ENCODE measurements at places on chromosomes 16 and 17.

DNA sequence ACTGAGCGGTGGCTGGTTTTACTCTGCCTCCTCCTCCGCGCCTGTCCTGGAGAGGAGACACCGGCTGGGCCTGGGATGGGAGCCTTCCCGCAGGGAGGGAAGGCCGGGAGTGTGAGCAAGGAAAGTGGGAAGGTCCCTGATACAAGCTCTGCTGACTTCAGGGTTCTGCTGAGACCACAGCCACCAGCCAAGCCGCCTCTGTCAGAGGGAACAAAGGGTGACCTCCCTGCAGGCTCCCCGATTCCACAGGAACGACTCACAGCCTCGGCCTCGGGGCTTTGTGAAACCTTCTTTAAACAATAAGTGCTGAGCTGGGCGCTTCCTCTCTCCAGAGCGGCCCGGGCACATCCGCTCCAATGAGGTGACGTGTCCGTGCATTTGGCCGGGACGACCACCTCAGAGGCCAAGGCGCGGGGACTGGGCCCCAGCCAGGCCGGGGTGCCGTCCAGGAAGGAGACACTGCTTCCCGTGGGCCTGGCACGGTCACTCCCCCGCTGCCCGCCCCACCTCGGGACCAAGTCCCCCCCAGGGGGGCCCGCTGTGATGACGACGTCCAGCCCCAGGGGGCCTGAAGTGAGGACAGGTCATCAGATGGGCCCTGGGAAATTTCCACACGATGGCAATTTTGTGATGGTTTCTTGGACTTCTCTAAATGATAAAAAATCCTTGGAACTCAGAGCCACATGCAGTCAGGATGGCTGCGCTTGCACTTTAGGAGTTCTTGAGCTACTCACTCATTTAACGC lies 11.8 kb upstream of the CIBAR2 start:
- H3K4me3 ChIP-seq = no peak overlapping the region
- no peaks in the 10 kb centered on the region for H3K4me1 ChIP-seq
- no peak overlapping the region for H3K27ac ChIP-seq
- DNase-seq = no peak
- H3K36me3 ChIP-seq = no peaks in the 10 kb centered on the region

GRCh38 chr17:79819534-79820276 lies 19.5 kb downstream of the CBX4 start:
- no peak overlapping the region for H3K4me3 ChIP-seq
- H3K4me1 ChIP-seq = peaks cover 3% of the 10 kb centered on the region
- no peak overlapping the region for H3K27ac ChIP-seq
- H3K27me3 ChIP-seq = peaks cover 32% of the 10 kb centered on the region

DNA sequence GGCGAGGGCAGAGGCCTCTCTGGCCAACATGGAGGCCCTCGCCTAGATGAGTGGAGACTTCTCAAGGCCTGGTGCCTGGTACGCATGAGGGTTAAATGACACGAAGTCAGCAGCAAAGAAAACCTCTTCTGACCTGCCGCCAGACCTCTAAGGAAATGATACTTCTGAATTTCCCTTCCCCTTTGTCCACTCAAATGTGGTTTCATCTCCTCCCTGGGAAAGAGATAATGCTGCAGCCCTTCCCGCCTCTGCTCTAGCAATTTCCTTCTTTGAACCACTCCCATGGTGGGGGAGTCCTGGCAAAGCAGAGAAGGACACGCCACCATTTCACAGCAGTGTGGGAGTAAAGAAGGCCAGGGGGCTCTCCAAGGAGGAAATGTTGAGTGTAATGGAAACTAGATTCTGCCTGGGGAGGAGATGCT lies 65.7 kb upstream of the BCAR1 start:
- H3K36me3 ChIP-seq = no peaks in the 10 kb centered on the region
- H3K4me1 ChIP-seq = no peaks in the 10 kb centered on the region
- H3K27ac ChIP-seq = no peak overlapping the region
- no peak for DNase-seq
- H3K27me3 ChIP-seq = peaks cover 93% of the 10 kb centered on the region

- peaks cover 23% of the 10 kb centered on the region for H3K4me1 ChIP-seq
- no peak overlapping the region for H3K4me3 ChIP-seq
- peak overlapping the region; percentile 59 for H3K27ac ChIP-seq
Measured at GRCh38 chr17:49727380-49727779, 19.6 kb upstream of the SLC35B1 start.

DNA sequence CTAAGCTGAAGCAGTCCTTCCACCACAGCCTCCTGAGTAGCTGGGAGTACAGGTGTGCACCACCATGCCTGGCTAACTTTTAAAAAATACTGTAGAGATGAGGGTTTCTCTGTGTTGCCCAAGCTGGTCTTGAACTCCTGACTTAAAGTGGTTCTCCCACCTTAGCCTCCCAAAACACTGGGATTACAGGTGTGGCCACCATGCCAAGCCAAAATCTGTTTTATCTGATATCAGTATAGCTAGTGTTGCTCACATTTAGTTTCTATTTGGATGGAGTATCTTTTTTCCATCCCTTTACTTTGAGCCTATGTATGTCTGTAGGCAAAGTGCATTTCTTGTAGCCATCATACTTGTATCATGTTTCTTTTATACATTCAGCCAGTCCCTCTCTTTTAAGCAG lies 82.1 kb downstream of the BCAS3 start:
- no peak overlapping the region for H3K27ac ChIP-seq
- H3K4me1 ChIP-seq = no peaks in the 10 kb centered on the region
- DNase-seq = no peak
- peaks cover 5% of the 10 kb centered on the region for H3K36me3 ChIP-seq
- H3K27me3 ChIP-seq = no peaks in the 10 kb centered on the region
- no peak overlapping the region for H3K4me3 ChIP-seq

DNA sequence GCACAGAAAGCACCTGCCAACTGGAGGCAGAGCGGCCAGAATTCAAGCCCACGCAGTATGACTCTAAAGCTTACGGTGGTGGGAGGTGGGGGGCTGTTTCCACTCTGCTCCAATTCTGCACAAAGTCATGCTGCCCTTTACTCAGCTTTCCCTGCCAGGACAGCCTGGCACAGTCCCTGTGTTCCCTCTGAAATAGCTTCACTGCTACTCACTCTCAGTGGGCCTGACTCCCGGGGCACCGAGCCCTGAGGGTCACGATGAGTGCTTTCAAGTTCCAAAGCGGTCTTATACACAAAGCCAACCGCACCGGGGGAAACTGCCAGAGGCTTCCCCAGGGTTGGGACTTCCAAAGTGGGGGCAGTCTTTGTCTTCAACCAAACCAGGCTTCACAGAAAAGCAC lies 306.1 kb upstream of the XYLT1 start:
- DNase-seq = no peak
- H3K4me1 ChIP-seq = no peaks in the 10 kb centered on the region
- no peaks in the 10 kb centered on the region for H3K36me3 ChIP-seq
- H3K27me3 ChIP-seq = no peaks in the 10 kb centered on the region
- no peak overlapping the region for H3K4me3 ChIP-seq

- DNase-seq = no peak
- no peak overlapping the region for H3K27ac ChIP-seq
- H3K27me3 ChIP-seq = no peaks in the 10 kb centered on the region
- H3K36me3 ChIP-seq = peaks cover 30% of the 10 kb centered on the region
- no peaks in the 10 kb centered on the region for H3K4me1 ChIP-seq
Measured at GRCh38 chr17:3659541-3660111, 8.8 kb downstream of the TAX1BP3 start.

DNA sequence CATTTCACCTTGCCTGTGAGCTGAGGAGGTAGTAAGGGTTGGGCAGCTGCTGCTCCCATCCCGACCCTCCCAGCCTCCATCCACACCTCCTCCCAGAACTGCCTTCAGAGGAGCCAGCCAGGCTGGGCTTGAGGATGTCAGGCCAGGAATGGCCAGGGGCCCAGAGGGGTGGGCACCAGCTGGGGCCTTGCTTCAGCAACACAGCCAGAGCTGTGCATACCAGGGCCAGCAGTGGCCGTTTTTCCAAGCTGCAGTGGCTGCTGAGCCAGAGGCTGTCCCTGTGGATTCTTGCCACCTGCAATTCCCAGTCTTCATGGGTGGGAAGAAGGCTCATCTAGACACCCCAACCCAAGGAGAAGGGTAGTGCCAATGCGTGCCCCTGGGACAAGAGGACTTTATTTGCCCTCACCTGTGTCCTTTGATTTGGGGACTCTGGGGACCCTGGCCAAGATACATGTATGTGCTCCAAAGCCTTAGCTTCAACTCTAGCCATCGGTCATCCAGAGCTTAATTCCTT lies 153.4 kb upstream of the SDK2 start:
- H3K36me3 ChIP-seq = no peaks in the 10 kb centered on the region
- no peak for DNase-seq
- H3K4me1 ChIP-seq = no peaks in the 10 kb centered on the region
- H3K4me3 ChIP-seq = no peak overlapping the region
- H3K27me3 ChIP-seq = no peaks in the 10 kb centered on the region

GRCh38 chr16:75402159-75402820 lies 31.0 kb downstream of the CFDP1 start:
- no peaks in the 10 kb centered on the region for H3K27me3 ChIP-seq
- H3K4me3 ChIP-seq = no peak overlapping the region
- H3K36me3 ChIP-seq = peaks cover 3% of the 10 kb centered on the region
- H3K27ac ChIP-seq = no peak overlapping the region
- H3K4me1 ChIP-seq = no peaks in the 10 kb centered on the region

- H3K27ac ChIP-seq = no peak overlapping the region
- no peak for DNase-seq
- no peaks in the 10 kb centered on the region for H3K36me3 ChIP-seq
- no peak overlapping the region for H3K4me3 ChIP-seq
Measured at GRCh38 chr17:73569762-73570319, 74.4 kb downstream of the SDK2 start.

DNA sequence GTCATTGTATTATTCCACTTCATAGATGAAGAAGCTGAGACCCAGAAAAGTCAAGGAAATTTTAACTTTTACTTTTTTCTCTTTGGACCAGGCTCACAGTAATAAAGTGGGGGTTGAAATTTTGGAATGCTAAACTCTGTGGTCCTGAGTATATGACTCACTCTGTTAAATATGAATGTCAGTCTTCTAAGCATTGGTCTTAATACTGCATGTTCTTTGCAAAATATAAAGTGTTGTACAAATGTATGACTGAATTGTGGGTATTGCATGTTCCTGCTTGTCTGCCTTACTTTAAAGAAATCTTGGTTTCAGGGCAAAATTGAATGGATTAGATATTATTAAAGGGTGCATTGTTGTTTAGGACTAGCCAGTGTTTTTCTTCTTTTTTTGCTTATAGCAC lies 950.8 kb upstream of the GOT2 start:
- no peak for DNase-seq
- H3K27me3 ChIP-seq = no peaks in the 10 kb centered on the region
- H3K4me1 ChIP-seq = no peaks in the 10 kb centered on the region
- no peaks in the 10 kb centered on the region for H3K36me3 ChIP-seq

DNA sequence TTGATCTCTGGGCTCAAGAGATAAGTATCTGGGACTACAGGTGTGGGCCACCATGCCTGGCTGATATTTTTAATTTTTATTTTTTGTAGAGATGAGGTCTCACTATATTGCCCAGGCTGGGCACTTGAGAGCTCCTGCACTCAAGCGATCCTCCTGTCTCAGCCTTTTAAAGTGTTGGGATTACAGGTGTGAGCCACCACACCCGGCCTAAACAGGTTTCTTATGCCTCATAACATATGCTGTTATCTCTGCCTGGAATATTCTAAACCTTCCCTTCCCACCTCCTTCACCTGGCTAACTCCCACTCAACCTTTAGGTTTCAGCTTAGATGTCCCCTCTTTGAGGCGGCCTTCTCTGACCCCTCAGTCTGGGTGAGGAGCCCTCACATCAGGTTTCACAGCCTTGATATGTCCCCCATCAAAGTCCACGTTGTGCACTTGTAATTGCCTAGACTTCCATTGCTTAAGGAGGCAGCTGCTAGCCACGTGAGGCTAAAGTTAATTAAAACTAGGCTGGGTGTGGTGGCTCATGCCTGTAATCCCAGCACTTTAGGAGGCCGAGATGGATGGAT lies 8.6 kb upstream of the CNP start:
- H3K4me1 ChIP-seq = peaks cover 7% of the 10 kb centered on the region
- no peaks in the 10 kb centered on the region for H3K27me3 ChIP-seq
- no peaks in the 10 kb centered on the region for H3K36me3 ChIP-seq
- H3K27ac ChIP-seq = no peak overlapping the region
- no peak for DNase-seq
- no peak overlapping the region for H3K4me3 ChIP-seq

DNA sequence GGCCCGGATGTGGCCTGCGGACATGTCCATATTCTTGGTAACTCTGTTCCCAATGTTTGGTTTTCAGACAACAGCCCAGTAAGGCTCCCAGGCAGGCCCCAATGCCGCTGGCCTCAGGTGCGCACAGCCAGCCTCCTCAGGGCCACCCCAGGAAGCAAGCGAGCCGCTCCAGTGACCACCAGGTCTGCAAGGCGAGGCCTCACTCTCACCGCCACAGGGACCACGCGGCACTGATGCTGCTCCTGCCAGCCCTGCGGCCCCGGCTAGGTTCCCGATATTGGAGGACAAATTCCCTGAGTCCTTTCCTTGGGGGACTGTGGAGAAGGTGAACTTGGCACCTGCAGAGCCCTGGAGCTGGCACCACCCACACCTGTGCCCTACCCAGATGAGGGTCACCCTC lies 19.0 kb downstream of the PDIA2 start:
- H3K4me3 ChIP-seq = no peak overlapping the region
- H3K27ac ChIP-seq = no peak overlapping the region
- H3K4me1 ChIP-seq = no peaks in the 10 kb centered on the region
- H3K36me3 ChIP-seq = peaks cover 51% of the 10 kb centered on the region
- DNase-seq = no peak

- H3K4me1 ChIP-seq = peaks cover 64% of the 10 kb centered on the region
- H3K36me3 ChIP-seq = peaks cover 31% of the 10 kb centered on the region
- H3K4me3 ChIP-seq = no peak overlapping the region
- no peaks in the 10 kb centered on the region for H3K27me3 ChIP-seq
Measured at GRCh38 chr17:19386051-19386929, 700 bp downstream of the MFAP4 start.

GRCh38 chr17:8695916-8696415 lies 48.7 kb downstream of the CCDC42 start:
- no peak overlapping the region for H3K27ac ChIP-seq
- no peaks in the 10 kb centered on the region for H3K4me1 ChIP-seq
- DNase-seq = no peak
- no peak overlapping the region for H3K4me3 ChIP-seq
- H3K27me3 ChIP-seq = peaks cover 3% of the 10 kb centered on the region

- no peaks in the 10 kb centered on the region for H3K4me1 ChIP-seq
- no peak overlapping the region for H3K4me3 ChIP-seq
- no peak for DNase-seq
- no peaks in the 10 kb centered on the region for H3K36me3 ChIP-seq
- no peaks in the 10 kb centered on the region for H3K27me3 ChIP-seq
- no peak overlapping the region for H3K27ac ChIP-seq
Measured at GRCh38 chr16:52680993-52681392, 134.1 kb upstream of the TOX3 start.

- H3K27ac ChIP-seq = no peak overlapping the region
- no peak overlapping the region for H3K4me3 ChIP-seq
- DNase-seq = no peak
- no peaks in the 10 kb centered on the region for H3K27me3 ChIP-seq
Measured at GRCh38 chr17:55334285-55334684, 69.5 kb downstream of the HLF start.

DNA sequence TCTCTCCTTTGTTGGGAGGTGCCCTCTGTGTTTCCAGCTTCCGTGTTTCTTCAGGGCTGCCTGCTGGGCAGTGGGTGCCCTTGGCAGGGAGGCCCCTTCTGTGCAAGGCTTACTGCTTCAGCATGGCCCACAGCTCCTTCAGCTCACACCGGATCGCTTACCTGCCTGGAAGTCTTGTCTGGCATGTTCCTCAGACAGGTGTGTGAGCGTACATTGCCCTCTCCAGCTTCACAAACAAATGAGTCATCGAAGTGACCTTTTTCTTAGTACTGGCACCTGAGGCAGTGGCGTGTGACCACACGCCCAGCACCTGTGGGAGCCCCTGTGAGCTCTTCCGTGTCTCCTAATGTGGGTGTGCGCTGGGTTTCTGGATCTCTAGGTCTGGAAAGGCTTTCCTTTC lies 3.5 kb downstream of the RAB40C start:
- no peak for DNase-seq
- no peak overlapping the region for H3K4me3 ChIP-seq
- H3K27ac ChIP-seq = peak overlapping the region; percentile 83
- H3K4me1 ChIP-seq = peaks cover 72% of the 10 kb centered on the region
- H3K36me3 ChIP-seq = peaks cover 7% of the 10 kb centered on the region
